ENCODE measurements at places on chromosomes 13 and 19.

GRCh38 chr13:28865149-28865744, 45.1 kb downstream of the MTUS2 start:
- DNase-seq, result no peak

DNA sequence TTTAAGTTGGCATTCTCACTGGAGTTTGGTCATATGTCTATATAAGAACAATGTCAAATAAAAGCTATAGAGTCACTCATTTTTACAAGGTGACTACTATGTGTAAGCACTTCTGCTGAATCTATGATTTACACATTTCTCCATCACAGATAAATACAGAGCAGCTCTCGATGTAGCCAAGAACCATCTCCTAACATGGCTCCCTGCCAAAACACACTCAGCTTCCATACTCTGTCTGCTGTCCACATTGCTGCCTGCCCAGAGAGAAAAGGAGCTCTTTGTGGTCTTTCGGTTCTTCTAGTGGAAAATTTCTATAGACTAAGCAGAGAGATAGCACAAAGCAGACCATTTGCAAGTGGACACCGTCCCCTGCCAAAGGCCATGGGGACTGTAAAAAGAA, 190.9 kb upstream of the KLF12 start:
- no peak for DNase-seq

GRCh38 chr19:48659768-48660167, 13.0 kb downstream of the NTN5 start:
- DNase-seq, result peak; percentile 74

DNA sequence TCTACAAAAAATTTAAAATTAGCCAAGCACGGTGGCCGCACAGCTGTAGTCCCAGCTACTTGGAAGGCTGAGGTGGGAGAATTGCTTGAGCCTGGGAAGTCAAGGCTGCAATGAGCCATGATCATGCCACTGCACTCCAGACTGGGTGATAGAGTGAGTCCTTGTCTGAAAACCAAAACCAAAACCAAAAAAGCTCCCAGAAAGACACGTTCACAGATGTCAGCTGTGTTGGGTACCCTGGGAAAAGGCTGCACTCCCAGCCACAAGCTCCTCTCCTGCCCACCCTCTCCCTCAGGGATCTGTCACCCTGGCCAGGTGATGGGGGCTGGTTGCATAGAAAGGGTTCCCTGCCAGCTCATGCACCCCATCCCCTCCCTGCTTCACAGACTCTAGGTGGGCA, 53.3 kb downstream of the RNF6 start:
- DNase-seq, result no peak

GRCh38 chr13:23384111-23384510, 49.4 kb downstream of the SACS start:
- no peak for DNase-seq

- no peak for DNase-seq
Observed at GRCh38 chr13:80658705-80659104, 317.8 kb upstream of the SPRY2 start.

Data from upper lobe of left lung (tissue), 6 donors.